ENCODE measurements at places on chromosomes 2 and 18.

DNA sequence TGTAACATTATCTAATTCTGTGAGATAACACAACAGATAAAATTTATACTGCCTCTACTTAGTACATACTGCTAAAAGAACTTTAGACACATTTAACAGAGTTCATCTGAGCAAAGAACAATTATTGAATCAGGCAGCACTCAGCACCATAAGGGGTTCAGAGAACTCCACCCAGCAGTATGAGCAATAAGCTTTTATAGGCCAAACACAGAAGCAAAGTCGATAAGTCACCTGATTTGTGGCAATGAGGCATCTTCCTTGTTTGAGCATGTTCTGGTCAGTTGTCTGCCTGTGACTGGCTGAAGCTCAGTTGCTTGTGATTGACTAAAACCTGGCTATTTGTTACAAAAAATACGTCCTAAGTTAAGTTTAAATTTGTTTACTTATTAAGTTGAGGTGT lies 746.1 kb upstream of the DDX18 start:
- DNase-seq = no peak

GRCh38 chr2:13676269-13676668 lies 956.2 kb upstream of the LRATD1 start:
- DNase-seq = no peak

GRCh38 chr2:5915881-5916310 lies 223.7 kb downstream of the SOX11 start:
- DNase-seq = no peak

GRCh38 chr2:191117341-191117740 lies 33.5 kb downstream of the STAT4 start:
- no peak for DNase-seq

- no peak for DNase-seq
These were observed 285.5 kb upstream of the LRRTM4 start for GRCh38 chr2:77807531-77808215.

- no peak for DNase-seq
These were observed 376.2 kb downstream of the SOX11 start for GRCh38 chr2:6068429-6068828.

GRCh38 chr2:172962082-172962481 lies 113.6 kb upstream of the MAP3K20 start:
- DNase-seq = peak; percentile 51

- no peak for DNase-seq
These were observed 198.0 kb downstream of the NBAS start for GRCh38 chr2:15363142-15363541.

DNA sequence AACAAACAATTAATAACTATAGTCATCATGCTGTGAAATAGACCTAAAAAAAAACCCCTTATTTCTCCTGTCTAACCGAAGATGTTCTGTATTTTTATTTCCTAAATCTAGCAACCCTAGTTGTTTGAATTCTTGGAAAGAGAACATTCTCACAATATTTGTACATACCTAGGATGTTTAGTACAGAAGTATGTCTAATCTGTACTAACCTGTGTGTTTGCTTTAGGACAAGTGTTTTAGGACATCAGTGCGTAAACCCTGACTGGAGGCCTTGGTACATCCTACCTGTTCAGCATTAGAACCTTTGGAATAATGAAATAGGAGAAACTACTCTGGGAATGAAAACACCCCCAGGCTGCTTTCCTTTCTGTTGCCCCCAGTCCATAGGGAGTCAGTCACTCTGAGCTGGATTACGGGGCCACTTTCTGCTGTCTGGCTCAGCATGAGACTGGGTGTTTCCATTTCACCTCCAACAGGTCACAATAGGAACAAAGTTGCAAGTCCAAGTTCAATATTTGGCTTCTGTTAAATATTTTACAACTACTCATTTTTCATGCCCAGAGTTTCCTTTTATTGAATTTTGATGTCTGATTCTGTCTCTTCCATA lies 114.7 kb downstream of the MTX2 start:
- DNase-seq = no peak

DNA sequence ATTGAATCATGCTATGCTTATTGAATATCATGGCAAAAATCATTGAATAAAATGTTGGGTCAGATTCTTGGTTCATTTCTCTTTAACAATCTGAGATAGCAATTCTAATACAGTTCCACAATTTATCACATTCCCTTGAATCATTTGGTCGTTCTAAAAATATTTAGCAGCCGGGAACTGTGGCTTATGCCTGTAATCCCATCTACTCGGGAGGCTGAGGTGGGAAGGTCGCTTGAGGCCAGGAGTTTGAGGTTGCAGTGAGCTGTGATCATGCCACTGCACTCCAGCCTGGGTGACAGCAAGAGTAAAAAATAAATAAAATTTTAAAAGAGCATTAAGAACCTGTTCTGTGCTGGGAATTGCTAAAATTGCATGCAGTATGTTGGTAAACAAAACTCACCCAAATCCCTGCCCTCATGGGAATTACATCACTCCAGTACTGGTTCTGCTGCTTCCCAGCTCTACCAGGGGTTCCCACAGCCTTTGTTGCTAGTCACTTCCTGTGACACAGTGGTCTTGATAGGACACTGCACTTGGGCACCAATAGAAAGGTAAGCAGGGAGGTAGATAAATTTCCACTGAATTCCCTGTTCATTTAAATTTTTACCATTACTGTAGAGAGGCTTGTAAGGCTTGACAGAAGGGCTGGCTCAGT lies 200.4 kb downstream of the CTNNA2 start:
- no peak for DNase-seq

GRCh38 chr2:70889716-70890037 lies 46.0 kb upstream of the ATP6V1B1 start:
- DNase-seq = no peak

DNA sequence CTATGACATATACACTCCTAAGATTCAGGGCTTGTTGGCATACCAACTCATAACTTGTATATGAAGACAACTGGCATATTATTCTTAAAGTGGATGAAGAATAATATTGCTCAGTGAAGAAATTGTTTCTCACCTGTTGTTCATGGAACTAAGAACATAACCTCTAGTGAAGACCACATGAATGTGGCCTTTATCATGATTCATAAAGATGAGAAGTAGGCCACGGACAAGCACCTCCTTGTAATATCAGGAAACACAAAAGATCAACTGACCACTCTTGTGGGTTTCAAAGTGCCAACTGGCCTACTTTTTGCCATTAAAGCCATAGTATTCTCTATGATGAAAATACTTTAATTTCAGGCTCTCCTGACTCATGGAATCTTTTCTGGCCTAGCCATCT lies 407.4 kb downstream of the GRB14 start:
- DNase-seq = no peak

Measured in inflammatory macrophage treated with lipopolysaccharide for 4 hours (primary cell).